Spleen (tissue), 13 donors: ENCODE measurements at places on chromosomes 13 and 19. TPM values are rescaled to one million over a fixed set of nuclear protein-coding genes. Genes with fewer than 3 reads are reported as not detected.

- no peak for DNase-seq
Measured at GRCh38 chr19:14066134-14066533, 4.3 kb upstream of the PALM3 start.

GRCh38 chr13:84606616-84607015, 724.3 kb upstream of the SLITRK1 start:
- no peak for DNase-seq

Gene EID2B
- 4.6 TPM for polyA plus RNA-seq

Gene TNNI3
- polyA plus RNA-seq, result 0.74 TPM
